ENCODE measurements at places on chromosomes 1 and 21. TPM values are rescaled to one million over a fixed set of nuclear protein-coding genes. Genes with fewer than 3 reads are reported as not detected.
A peak's percentile ranks its signal among the peaks of the same experiment; 100 is the strongest.

DNA sequence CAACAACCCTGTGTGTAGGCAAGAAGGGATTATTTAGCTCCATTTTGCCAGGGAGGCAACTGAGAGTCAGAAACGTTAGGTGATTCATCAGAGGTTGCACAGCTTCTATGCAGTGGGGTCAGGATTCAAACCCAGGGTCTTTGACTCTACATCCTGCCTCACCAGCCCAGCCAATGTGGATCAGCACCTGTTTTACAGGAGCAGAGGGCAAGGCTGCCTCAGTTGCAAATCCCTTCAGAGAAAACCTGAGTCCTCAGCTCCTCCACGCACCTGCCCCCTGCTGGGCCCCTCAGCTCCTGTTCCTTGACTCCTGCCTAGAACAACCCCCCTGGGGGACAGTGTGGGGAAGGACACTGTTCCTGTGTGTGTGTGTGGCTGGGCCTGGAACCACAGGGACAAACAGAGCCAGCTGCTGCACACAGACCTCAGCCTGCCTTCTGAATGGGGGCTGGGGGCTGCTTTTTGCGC, 61.6 kb downstream of the LRRN2 start:
- DNase-seq = no peak

The VHLL gene
- not detected for total RNA-seq

The GJA5 gene
- total RNA-seq = 49.7 TPM

DNA sequence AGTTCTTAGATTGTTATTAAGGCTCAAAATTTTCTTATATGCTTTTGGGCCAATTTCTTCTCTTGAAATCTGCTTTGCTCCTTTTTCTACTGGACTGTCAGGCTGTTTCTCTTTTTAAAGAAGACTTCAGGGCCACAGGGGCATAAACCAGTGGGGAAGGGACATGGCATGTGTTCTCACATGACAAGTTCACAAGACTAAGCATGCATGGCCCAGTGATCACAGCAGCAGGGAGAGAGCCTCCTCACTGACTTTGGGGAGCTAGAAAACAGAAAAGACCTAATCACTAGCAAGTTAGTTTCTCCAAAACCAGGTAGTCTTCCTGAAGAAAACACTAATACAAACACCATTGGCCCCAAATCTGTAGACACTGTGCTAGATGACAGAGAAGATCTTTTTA, 64.8 kb downstream of the RAB3GAP2 start:
- no peak for DNase-seq

DNA sequence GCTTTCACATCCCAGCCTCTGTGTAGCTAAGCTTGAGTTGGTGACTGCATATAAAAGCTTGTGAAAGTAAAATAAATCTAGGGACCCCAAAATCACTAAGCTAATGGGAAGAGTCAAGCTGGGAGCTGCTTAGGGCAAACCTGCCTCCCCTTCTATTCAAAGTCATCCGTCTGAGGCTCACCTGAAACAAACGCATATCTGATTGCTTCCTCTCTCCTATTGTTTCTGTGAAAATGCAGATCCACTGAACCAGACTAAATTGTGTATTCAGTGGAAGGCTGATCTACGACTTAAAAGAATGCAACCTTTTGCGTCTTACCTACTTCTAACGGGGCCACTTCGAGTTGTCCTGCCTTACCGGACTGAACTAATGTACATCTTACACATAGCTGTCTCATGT, 70.3 kb downstream of the LTN1 start:
- no peak for DNase-seq

DNA sequence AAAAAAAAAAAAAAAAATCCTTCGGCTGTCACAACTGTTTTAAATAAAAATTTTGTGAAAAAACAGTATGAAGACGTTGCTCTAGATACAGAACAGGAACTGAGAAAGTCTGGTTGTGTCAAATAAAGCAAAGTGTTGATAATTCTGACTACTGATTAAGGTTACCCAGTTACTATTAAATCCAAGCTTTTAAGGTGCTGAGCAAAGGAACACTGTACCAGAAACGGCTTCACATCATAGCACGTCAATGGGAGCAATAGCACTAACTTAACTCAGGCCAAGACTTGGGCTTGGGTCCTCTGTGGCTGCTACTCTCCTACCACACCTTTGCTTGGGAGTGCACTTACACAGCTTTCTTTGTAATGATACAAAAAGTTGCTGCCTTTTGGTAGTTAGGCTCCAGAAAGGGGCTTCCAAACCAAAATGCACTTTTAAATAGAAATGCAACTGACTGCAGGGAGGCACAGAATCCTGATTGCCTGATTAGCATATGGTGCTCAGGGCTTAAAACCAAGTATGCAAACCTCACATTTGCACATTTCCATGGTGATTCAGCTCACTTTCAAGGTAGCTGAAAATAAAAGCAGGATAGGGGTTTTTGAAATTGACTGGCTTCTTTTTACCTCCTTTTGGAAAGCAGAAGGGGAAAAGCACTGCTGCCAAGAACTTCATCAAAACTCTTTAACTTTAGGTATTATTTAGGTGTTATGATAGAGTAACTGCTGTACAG, 6.3 kb downstream of the MCL1 start:
- DNase-seq = peak; percentile 54

- no peak for DNase-seq
These were observed 4.8 kb downstream of the DISP3 start for GRCh38 chr1:11483581-11484320.

DNA sequence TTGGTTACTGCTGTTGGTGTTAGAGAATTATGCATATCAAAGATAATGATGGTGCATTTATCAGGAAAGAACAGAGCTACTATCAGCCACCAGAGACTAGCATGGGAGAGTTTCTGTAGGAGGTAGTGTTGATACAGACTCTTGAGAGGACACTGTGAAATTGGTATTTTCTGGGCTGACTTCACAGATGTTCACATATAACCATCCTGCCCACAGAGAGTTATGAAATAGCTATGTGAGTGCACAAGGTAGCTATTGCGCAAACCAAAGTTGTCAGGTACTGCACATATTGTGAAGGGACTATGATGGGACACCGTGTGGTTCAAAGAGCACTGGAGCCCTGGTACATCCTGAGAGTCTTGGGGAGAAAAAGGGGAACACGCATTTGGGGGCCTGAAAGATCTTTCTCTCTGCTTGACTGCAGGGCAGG, 1.4 kb upstream of the TLCD4 start:
- no peak for DNase-seq

DNA sequence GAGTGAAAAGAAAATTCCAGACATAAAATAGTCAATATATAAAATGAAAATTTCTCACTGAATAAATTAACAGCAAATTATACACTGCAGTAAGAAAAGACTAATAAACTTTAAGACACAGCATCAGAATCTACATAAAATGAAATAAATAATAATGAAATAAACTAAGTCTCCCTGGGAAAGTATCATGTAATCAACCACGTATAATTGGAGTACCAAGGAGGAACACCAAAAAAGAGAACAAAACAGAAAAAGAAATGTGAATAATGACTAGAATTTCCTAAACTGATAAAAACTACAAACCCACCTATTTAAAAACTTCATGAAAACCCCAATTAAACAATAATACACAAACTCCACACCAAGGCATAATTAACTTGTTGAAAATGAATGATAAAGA, 43.6 kb downstream of the SASS6 start:
- no peak for DNase-seq

The TNNI3K gene
- 3.9 TPM for total RNA-seq

Data from ascending aorta (tissue), 2 donors.